ENCODE measurements at places on chromosomes 12 and 14. TPM values are rescaled to one million over a fixed set of nuclear protein-coding genes. Genes with fewer than 3 reads are reported as not detected.

Gene CMTM5
- total RNA-seq, result not detected

Gene FOXG1
- total RNA-seq, result not detected

Gene CMA1
- not detected for total RNA-seq

Gene IFNG-AS1
- not detected for total RNA-seq

Gene TMEM253
- 0.40 TPM for total RNA-seq

Gene ETFBKMT
- 7.3 TPM for total RNA-seq

- DNase-seq, result no peak
These were observed 88.5 kb upstream of the ANO4 start for GRCh38 chr12:100706033-100706432.

- DNase-seq, result no peak
These were observed 15.4 kb downstream of the BHLHE41 start for GRCh38 chr12:26109343-26109881.

GRCh38 chr12:111270239-111270638 is 98.7 kb downstream of the PHETA1 start:
- no peak for DNase-seq

- DNase-seq, result no peak
These were observed 8.0 kb downstream of the CACNB3 start for GRCh38 chr12:48826209-48826855.

GRCh38 chr12:26018926-26019325 is 60.4 kb downstream of the RASSF8 start:
- DNase-seq, result no peak

- DNase-seq, result no peak
These were observed 9.5 kb downstream of the ACIN1 start for GRCh38 chr14:23085458-23085857.

GRCh38 chr14:28944605-28945004 is 178.0 kb downstream of the FOXG1 start:
- DNase-seq, result no peak

DNA sequence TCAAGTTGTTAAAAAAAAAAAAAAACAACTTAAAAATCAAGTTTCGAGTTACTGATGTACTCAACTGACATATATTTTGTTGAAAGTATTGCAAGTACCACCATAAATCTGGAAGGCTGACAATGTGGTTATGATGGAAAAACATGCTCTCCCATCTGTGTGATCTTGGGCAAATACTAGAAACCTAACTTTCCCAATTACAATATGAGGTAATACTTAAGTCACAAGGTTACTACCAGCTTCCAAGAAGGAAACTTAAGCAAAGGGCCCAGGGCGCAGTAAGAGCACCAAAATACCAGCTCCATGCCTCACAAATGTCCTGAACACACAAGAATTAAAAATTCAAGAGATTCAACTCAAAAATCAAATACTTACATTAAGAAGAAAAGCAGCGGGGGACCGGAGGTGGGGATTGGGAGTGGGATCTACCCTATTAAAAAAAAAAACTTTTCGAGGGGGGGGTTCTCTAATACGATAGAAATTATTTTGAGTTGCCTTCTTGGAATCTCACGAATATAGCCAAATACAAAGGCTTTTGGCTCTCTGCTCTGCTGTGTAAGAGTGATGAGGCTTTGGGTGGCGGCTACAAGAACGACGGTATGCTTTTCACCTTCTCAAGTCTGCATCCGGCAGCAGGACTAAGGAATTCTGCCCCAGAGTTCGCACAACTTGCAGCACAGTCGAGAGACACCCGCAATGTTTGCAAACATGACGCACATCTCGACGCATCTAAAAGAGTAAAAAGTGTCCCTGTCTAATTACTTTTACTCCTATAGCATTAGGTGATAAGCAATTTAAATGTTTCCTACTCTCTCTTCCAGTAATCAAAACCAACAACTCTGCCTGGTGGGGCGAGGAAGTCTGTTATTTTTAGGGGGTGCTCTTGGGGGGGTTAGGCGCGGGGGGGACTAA is 1.1 kb downstream of the SAV1 start:
- peak; percentile 33 for DNase-seq

DNA sequence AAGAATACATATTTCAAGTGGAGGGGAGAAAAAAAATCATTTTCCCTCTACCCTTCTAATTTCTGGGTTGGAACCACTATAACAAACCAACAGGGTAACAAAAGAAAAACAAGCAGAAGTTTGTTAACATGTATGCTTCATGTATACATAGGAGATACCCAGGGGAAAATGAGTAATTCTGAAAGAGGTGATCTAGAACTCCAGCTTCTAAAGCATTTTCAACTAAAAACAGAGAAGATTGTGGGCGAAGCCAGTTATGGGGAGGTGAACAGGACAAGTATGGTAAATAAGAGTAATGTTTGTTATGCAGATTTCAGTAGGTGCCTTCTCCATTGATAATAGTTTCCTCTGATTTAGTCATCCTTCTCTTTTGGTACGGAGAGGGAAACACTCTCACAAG is 16.7 kb downstream of the FNTB start:
- DNase-seq, result no peak
